ENCODE measurements at places on chromosomes 4 and X. TPM values are rescaled to one million over a fixed set of nuclear protein-coding genes. Genes with fewer than 3 reads are reported as not detected.

The NAP1L5 gene
- 11.3 TPM for total RNA-seq

The SLC30A9 gene
- 41.8 TPM for total RNA-seq

The NCAPG gene
- 60.1 TPM for total RNA-seq

The MCF2 gene
- 2.8 TPM for total RNA-seq

The NDP gene
- 0.41 TPM for total RNA-seq

The PNMA5 gene
- not detected for total RNA-seq

The KDR gene
- 2.5 TPM for total RNA-seq

The FAM184B gene
- total RNA-seq, result not detected

The PRR32 gene
- total RNA-seq, result not detected

The GAR1 gene
- total RNA-seq, result 6.6 TPM

The PASD1 gene
- not detected for total RNA-seq

The C4orf51 gene
- not detected for total RNA-seq

The PGAM4 gene
- total RNA-seq, result not detected

The CORIN gene
- under 0.01 TPM for total RNA-seq

The JADE1 gene
- 20.0 TPM for total RNA-seq

The NMU gene
- total RNA-seq, result not detected

The ENPP6 gene
- not detected for total RNA-seq

The DUX4 gene
- not detected for total RNA-seq

The SLC9B1 gene
- 1.2 TPM for total RNA-seq

The CACNA1F gene
- total RNA-seq, result not detected

The MAML3 gene
- 3.1 TPM for total RNA-seq

Measured in fibroblast of the aortic adventitia (primary cell).